ENCODE measurements at places on chromosomes 2 and 18.

DNA sequence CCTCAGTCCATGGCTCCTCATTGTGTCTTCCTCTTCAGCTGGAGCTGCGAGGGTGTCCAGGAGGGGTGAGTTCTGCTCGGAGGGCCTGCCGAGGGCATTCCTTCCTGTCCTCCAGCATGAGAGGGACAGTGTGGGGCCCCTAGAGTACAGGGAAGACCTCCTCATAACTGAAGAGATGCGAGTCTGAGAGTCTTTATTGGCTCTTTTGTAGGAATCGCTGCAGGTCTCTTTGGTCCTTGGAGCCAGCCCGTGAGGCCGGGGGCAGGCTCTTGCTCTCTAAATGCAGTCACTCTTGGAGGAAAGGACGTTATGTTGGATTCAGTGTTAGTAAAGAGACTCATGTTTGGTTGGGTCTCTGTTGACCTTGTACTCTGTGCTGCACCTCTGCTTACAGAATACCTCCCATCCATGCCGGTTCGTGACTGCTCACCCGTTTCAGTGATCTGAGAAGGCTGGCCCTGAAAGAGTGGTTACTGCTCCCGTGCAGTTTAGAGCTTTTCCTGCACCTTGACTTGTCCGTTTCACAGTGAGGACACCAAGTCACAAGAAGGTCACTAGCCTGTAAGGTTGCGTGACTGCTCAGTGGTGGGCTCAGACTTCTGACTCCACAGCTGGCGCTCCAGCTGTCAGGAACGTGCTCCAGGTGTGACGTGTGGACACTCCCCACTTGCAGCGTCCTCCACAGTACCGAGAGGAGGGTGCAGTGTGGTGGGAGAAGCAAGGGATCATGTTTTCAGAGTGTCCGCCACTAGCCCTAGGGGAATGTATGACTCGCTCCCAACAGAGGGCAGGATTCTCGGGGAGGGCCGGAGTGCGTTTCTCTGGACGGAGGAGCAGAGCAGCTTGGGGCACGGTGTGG lies 7.8 kb downstream of the ATG4B start:
- DNase-seq, result no peak

DNA sequence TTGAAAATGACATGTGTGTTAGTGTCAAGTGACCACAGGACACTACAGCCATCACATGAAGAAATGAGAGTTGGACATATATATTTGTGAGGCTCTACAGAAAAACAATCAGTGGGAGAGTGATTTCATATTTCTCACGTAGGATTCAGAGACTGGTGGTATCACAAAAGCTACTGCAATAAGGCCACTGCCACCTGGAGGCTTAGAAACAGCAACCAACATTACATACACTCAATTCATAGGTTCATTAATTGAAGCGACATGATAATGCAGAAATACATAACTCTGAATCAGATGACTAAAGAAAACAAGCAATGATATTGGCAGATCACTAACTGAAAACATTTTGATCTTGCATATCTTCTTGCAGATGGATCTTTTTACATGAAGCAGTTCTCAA lies 248.1 kb upstream of the KLHL14 start:
- no peak for DNase-seq

- DNase-seq, result no peak
Measured at GRCh38 chr2:149562324-149562723, 25.3 kb downstream of the MMADHC start.

DNA sequence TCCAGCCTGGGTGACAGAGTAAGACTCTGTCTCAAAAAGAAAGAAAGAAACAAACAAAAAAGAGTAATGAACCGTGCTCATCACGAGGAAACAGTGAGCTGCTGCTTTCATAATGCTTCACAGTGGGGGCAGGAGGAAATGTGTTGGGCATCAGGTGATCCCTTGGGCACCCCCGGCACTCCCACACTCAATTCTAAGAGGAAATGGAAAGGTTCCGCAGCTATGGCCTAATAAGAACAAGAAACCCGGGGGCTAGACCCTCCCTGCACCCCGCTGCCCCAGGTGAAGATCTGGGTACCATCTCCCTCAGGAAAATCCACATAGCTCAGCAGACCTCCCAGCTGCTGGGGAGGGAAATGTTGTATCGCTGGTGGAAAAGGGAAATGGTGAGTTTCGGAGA lies 118.9 kb downstream of the LPIN1 start:
- no peak for DNase-seq

DNA sequence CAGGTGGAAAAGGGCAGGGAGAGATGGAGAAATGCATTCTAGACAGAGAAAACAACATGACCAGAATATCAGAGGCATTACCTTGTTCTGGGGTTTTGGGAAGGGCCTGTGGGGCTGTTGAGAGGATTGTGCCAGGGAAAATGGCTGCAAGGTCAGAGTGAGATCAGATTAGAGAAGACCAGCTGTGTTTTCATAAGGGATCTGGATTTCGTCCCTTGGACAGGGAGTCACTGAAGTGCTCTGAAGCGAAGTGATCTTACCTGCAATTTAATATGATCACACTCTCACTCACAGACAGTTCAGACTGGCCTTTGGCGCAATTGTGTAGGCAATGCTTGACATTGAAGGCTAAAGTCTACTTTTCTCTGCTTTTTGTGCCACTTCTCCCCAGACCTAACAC lies 20.3 kb upstream of the REG3G start:
- no peak for DNase-seq

DNA sequence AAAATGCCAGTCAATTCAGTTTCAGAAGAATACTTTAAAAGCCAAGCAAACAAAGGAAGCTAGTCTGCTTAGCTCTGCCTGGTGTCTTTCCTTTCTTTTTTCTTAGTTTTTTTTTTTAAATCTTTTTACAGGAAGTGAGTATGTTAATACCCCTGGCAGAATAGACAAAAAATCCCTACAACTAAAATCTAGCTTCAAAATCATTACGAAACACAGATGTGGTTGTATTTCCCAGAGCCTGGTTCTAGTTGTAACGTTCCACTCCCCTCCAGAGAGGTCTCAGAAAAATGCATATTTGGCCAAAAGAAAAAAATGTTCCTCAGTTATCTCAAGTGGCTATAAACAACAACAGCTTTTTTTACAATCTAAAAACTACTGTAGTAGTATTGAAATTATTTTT lies 202.1 kb upstream of the RND3 start:
- no peak for DNase-seq

DNA sequence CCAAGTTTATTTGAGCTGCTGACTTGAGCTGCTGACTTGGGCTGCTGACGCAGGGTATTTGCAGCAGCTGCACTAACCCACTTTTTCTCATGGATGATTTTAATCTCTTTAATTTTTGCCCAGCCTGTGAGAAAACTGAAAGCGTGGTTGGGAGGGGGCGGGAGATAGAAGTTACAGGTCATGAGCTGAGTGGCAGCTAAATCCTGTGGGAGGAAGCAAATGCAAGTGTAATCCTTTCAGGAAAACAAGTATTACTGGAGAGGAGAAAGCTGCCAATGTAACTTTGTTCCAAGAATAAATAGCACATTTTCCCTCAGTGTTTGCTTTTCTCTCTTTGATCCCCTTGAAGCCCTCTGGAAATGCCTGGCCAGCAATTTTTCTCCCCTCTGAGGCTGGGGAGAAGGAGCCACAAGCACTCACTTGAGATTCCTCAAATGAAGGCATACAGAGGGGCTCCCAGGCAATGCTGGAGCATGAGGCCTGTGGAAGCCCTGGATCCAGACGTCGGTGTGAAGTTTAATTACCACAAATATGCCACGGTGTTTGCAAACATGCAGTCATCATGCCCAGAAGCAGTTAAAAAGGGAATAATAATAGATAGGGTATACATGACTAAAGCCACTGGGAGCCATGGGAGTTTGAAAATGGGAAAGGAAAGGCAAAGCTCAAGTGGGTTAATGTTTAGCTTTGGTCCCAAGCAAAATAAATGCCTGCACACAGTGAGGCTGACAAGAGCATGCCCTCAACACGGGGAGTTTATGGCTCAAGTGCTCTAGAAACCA lies 10.4 kb upstream of the EVA1A start:
- no peak for DNase-seq

- no peak for DNase-seq
Measured at GRCh38 chr2:21693081-21693480, 569.3 kb downstream of the TDRD15 start.

GRCh38 chr2:160910681-160911080 lies 249.5 kb upstream of the TANK start:
- no peak for DNase-seq

GRCh38 chr2:9170458-9171130 lies 36.0 kb upstream of the ASAP2 start:
- no peak for DNase-seq

DNA sequence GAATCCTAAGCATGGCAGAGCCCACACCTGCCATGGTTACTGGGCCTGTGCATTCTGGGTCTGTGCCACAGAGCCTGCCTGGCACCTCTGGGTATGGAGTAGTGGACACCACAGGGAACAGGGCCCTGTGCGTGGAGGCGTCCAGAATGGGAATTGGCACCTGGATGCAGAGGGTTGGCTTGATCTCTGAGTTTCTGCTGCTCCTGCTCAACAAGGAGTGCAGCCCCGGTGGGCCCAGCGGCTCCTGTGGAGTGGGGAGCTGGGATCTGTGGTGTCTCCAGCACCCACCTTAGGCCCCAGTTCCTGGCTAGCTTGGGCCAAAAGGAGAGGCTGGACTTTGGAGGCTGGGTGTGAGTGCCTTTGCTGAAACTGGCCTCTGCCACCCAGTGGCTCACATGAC lies 7.9 kb upstream of the ANKRD62 start:
- no peak for DNase-seq

DNA sequence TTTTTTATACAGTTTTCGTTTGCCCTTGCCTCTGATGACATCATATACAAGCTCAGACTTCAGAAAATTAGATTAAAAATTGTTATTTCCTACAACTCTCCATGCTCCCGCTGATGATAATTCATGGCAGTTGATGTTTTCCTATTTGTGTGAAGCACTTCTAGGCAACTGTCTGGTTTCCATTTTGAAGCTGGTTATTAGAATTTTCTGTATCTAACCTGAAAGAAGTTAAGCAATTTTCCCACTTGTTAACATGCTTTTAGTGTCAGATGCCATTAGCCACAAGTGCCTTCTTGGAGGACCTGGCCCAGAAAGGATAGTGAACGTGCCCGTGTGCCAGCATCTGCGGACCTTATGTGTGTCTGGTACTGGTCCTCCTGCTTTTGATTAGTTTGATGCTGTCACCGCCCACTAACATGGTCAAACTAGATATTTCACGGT lies 347.6 kb upstream of the RAB12 start:
- DNase-seq, result no peak

- no peak for DNase-seq
Measured at GRCh38 chr2:19675003-19675629, 226.7 kb downstream of the TTC32 start.

DNA sequence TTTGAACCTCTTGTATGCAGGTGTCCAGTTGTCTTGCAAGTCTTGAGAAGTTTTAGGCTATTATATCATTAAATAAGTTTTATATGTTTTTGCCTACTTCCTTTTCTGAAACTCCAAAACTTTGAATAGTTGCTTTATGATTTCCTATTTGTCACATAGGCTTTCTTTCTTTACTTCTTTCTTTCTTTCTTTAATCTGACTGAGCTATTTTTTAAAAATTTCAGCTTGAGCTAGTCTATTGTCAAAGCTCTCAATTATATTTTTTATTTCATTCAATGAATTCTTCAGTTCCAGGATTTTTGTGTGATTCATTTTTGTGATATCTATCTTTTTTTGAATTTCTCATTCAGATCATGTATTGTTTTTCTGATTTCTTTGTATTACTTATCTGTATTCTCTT lies 102.1 kb upstream of the TMEM178A start:
- no peak for DNase-seq

- DNase-seq, result no peak
Measured at GRCh38 chr2:214695789-214696188, 113.7 kb downstream of the BARD1 start.

DNA sequence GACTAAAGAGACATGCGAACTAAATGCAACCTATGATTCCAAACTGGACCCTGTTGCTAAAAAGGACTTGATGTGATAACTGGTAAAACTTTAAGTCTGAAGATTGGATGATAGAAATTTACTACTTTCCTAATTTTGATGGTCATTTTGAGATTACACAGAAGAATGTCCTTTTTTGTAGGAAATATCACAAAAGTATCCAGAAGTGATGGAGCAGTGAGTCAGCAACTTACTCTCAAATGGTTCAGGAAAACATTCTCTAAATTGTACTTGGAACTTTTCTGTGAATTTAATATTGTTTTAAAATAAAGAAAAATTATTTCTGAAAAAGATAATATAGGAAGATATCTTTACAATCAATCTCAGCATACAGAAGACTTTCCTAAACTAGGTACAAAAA lies 19.9 kb downstream of the MBOAT2 start:
- DNase-seq, result no peak

DNA sequence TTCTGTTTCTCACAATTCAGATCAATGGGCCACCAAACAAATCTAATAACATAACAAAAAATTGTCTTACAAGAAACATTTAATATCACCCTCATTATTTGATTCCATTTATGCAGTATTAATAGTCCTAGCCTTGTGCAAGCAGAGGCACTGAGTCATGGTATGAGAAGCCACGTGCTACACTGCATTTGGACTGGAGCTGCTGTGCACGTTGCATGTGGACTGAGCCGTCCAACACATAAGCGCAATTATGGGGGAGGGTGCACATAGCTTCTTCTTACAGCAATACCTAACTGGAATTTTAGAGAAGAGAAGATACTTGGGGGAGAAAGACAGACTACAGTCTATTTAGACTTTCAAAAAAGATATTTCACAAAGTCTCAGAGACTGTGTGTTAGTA lies 329.6 kb upstream of the ID2 start:
- no peak for DNase-seq

DNA sequence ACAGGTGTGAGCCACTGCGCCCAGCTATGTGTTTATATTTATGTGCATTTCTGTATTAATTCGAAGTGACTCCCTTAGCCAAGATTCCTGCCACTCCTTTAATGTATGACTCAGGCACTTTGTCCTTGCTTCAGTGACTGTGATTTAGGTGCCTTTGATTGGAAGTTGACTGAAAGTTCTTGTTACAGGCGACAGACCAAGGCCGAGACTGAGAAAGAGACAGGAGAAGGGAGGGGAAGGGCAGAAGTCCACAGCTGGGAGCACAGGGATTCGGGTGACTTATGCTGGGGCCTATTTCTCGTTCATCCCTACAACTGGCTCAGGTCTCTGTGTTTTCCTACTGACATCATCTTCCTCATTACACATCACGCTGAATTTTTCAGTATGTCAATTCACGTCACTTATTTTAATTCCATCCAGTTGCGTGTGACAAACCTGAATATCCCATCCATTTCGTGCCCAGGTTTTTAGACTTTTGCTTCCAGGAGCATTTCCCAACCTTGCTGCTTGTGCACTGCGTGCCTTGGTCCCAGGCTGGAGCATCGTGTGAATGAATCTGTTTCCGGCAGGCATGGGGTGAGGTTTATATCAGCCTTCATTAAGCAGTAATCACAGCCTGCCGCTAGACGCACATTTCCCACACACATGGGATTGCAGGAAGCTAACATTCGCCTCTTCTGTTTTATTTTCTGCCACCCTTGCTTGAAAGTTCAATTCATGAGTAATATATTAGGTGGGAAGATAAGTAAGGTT lies 42.4 kb downstream of the TMEM18 start:
- no peak for DNase-seq

DNA sequence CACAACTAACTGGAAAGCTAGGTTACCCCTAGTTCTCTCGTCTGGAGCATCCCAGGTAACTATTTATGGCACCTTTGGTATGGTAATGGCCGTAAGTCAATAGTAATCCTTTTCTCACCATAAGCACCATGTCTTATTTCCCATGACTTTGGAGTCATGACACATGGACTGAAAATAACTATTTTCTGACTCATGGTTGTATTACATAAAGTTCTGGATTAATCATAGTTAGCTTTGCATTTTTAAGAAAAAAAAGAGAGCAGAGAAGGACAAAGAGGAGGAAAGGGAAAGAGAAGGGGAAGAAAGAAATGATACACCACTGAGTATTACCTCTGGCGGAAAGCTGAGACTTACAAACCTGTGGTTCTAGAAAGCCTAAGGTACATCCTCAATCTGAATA lies 99.3 kb downstream of the BIN1 start:
- no peak for DNase-seq
